ENCODE measurements at places on chromosomes 1 and 21.

GRCh38 chr1:156963621-156964020 is 43.2 kb downstream of the LRRC71 start:
- DNase-seq, result no peak

DNA sequence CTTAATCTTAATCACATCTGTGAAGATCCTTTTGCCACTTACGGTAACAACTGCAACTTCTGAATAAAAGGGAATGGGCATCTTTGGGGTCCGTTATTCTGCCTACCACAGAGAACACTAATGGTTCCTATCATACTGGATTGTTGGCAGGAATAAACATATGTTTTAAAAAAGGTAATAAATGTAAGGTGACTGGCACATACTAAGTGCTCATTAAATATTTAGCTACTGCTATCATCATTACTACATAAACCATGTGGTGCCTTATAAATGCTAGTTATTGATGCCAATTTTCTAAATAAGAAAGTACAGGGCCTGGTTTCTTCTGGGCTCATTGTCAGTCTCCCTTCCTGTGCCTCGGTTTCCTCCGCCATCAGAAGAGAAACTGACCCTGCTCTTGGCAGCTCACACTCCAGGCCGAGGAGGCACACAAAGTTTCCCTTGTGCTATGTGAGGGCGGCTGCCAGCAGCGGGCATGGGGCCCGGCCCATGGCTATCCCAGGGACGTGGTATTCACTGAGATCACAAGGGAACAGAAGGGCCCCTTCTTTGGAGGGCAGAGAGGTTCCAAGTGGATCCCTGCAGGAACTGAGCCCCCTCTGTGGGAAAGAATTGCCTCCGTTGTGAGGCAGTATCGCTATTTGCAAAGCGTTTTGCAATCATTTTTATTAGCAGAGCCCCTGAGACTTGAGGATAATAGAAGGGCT is 26.2 kb downstream of the NAV1 start:
- DNase-seq, result no peak

GRCh38 chr1:169132512-169133227 is 26.2 kb downstream of the ATP1B1 start:
- DNase-seq, result no peak

GRCh38 chr1:2650967-2651645 is 18.3 kb upstream of the MMEL1 start:
- no peak for DNase-seq

DNA sequence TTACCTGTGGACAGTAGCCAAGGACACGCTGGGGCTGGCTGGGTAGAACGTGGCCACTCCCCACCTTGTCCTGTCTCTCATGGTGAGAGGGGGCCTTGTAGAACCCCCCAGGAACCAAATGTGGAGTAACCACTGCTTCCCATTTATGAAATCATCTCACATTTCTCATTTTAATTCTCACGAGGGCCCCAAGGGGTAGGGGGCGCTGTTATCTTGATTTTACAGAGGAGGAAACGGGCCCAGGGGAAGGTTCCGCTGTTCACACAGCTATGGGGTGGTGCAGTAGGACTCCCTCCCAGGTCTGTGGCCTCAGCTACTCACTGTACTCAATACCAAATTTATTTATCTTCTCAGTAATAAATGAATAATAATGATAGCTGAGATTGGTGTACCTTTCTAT is 5.5 kb downstream of the SMPDL3B start:
- DNase-seq, result no peak

- no peak for DNase-seq
Measured at GRCh38 chr1:213887842-213888241, 99.9 kb upstream of the PROX1 start.

DNA sequence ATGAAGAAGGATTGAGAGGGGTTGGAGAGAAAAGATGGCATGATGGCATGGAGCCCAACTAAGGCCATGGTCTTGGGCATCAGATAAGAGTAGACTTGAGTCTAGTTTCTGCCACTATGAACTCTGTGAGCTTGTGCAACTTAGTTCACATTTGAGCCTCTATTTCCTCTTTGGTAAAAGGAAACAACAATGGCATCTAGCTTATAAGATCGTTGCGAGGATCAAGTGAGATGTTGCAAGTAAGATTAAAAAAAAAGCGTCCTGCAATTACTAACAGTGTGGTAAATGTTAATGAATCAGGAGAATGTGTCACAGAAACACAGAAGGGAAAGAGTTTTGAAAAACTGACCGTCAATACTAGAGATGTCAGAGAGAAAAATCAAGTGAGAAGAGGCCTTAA is 202.9 kb upstream of the FGGY start:
- no peak for DNase-seq

DNA sequence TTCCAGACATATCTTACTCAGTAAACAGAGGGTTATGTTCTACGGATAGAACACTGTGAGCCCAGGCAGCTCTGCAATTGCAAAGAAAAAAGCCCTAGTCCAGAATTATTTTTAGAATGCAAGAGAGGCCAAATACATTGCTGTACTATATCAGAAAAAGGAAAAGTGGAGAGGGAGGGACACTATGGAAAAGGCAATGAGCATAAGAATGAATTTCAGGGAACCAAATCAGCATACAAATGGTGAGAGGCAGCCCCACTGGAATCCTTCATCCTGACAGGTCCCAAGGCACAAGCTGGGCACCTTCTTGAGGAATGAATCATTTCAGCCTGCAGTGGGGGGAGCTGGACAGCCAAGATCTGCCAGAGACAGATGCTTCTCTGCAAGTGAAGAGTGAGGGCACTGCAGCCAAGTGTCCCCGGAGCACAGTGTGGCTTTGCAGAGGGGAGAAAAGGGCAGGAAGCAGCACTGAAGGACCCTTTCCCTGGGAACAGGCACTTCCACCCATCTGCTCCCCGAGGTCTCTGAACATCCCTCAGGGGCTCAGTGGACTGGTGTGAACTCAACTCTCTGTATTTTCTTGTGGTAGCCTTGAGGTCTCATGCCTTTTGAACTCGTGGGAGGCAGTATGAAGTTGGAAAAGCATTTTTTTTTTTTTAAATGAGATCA is 115.6 kb downstream of the XCL2 start:
- no peak for DNase-seq

DNA sequence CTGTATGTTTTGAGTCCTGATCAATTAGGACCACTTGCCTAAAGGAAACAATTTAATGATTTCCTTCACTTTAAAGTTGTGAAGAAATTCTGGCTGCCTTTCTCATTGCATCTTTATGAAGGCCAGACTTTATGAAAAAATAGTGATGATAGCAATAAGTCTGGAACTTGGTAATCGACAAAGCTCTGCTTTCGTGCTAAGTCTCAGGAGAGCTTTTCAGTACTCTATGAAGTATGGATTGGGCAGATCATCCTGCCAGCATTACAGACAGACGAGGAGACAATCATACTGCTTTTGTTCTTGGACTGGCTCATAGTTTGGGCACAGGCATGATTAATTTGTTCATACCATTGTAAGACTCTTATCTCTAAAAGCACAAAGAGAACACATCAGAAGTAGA is 45.5 kb upstream of the KCNJ15 start:
- no peak for DNase-seq

DNA sequence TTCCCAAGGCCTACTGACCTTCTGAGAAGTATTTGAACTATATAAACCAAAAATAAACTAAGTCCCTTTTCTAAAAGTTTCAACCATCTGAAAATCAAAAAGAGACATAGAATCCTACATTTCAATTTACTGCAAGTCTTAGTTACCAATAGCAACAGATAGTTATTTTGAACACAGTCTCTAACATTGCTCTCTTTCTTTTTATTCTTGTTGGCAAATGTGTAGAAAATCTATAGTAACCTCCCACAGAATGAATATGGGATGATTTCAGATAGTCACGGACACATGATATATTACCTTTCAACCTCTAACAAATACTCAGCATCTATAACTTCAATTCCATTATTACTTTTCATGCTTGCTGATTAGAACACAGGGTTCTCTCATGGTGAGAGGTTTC is 68.9 kb upstream of the RAB3GAP2 start:
- DNase-seq, result no peak

- no peak for DNase-seq
Measured at GRCh38 chr1:3139871-3140361, 70.9 kb downstream of the PRDM16 start.

- no peak for DNase-seq
Measured at GRCh38 chr1:58620926-58621325, 43.9 kb upstream of the TACSTD2 start.

DNA sequence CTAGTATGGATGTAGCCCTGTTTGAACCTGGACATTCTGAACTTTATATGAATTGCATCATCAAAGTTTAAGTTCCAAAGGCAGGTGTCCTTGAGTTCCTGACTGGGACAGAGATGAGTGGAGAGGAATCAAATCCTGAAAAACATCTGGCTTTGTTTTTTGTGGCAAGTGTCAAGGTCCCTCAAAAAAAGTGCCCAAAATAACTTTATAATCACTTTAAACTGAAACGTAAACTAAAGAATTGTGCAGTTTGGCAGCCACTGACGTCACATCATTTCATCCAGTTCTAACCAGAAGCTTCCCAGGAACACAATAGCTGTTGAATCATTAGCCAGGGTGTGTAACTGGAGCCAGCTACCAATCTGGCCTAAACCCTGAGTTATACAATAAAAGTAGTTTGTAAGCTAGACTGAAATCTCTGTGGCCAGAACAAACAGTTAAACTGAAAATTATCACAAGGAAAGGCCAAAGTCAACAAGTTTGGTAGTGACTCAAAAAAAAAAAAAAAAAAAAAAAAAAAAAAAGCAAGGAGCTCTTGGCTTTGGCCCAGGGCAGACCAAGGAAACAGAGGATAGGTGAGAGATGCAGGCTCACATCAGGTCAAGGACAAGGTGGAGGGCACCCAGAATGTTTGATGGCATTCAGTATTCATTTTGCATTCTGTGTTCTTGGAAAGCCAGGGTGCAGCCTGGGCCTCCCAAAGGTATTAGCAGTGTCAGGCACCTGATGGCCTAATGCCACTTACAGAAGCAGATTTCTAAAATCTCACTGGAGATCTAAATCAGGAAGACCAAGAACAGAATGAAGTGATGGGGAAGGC is 74.3 kb downstream of the TNFSF18 start:
- DNase-seq, result no peak

- no peak for DNase-seq
Measured at GRCh38 chr1:41640756-41641474, 156.4 kb upstream of the EDN2 start.

- DNase-seq, result no peak
Measured at GRCh38 chr1:175272361-175272760, 79.8 kb upstream of the KIAA0040 start.

DNA sequence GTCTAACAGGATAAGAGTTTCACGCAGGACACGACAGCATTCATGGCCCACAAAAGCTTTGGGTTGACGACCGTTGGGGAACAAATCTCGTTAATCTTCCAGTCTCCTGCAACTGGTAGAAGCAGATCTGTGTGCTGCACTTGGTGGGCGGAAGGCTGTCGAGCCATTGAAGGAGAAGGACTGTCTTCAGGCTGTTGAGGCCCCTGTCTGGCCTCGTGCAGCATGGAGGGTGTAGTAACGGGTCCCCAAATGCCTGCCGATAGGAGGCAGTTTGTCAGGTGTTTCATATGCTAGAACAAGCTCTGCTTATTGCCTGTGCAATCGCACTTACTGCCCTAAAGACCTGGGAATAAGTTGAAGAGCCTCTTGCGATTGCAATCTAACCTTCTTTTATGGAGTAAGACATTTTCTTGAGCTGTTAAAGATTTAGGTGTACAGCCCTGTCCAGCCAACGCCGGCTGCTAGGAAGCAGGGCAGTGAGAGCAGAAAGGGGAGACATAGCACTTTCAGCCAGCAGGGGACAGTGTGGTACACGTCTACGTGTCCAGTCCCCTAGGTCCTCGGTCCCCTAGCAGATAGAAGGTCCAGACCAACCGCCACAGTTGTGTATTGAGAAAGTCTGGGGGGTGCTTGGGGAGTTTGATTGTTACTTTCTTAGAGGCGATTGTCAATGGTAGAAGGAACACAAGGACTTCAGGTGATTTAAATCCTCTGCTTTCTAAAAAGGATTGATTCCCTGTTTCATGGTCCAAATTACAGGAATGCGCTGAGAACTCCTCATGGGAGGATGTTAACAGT is 102.3 kb upstream of the TMPRSS2 start:
- no peak for DNase-seq
